ENCODE measurements at places on chromosomes 7 and 10.

DNA sequence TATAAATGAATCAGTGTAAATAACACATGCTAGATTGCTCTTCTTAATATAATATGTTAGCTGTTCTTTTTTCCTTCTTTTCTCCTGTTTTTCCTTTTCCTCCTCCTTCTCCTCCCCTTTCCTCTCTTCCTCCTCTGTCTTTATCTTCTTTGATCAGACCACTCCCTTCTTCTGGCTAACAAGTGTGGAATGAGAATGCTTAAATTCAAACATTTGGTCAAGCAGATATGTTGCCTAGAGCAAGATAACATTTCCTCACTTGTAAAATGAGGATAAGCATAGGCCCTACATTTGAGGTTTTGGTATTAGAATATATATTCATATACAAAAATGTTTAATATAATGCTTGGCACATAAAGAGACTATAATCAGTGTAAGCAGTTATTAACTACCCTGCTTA lies 299.1 kb downstream of the PCDH15 start:
- no peak for DNase-seq

DNA sequence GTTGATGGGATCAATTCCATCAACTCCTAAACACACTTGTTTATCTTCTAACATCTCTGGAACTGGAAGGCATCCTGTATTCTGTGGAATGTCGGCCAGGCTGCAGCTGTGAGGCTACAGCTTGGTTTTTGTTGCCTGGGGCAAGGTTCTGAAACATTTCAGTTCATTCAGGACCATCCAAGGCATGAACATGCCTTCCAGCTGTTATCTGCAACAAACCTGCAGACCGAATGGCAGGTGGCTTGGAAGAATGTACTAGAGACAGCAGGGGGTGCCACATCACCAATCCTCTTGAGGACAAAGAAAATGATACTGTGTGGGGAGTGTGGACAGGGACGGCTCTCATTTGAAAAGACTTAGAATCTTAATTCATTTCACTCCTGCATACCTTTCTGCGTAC lies 12.4 kb downstream of the PAPOLB start:
- no peak for DNase-seq

- DNase-seq, result no peak
These were observed 324.1 kb upstream of the BMPER start for GRCh38 chr7:33581236-33581635.

DNA sequence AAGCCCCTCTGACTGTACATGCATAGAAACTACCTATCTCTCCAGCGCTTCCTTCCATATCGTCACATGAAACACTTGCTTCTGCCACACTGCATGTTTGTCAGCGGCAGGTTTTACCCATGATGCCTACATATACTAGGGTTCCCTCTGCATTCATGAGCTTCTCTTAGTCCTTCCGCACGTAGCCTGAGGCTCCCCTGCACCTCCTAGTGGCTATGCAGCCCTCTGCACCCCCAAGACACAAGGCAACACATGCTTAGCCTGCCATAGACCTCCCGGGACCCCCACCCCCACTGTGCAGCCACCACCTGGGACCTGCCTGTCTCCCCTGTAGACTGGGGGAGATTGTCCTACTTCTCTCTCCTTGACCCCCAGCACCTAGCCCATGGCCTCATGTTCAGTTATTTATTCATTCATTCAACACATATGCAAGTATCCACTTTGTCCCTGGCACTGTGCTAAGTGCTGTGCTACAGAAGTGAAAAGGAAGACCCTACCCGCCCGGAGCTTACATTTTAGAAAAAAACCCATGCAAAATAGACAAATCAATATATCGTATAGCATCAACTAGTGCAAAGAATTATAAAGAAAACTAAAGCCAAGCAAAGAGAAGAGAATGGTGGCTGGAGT lies 23.5 kb downstream of the TMEM273 start:
- DNase-seq, result no peak

DNA sequence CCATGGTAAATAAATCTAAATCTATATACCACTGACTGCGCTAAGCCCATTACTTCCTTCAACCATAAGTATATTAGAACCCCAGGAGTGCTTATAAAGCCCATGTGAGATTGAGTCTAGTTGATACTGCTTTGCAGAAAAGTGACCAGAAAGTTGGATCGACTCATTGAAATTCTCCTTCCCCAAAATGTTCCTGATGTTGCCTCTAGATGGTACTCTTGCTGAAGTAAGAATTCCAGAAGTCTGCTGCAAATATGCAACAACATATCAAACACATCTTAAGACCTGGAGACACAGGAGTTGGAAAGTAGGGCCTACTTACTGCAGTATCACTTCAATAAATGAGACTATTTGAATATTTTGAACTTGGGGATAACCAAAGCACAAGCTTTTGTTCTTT lies 550.8 kb downstream of the IPMK start:
- DNase-seq, result no peak

DNA sequence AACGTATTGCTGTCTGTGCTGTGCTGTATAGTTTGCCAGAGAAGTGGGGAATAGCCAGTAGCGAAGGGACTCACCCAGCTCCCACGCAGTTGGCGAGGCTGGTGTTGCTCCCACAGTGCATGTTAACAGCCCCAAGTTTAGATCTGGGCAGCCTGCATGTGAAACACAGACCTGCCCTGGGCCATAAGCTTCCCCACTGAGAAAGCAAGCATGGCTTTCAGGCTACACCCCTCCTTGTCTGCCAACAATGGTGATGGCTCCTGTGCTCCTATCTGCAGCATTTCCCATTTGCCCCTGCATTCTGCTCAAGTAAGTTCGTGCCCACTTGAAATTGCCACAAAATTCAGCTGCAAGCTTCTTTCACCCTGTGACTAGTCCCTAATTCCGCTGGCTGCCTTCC lies 57.5 kb downstream of the IPMK start:
- DNase-seq, result no peak
